ENCODE measurements at places on chromosomes 1 and 21.
A peak's percentile ranks its signal among the peaks of the same experiment; 100 is the strongest.

- peak; percentile 69 for DNase-seq
Observed at GRCh38 chr1:147890177-147890790, 12.3 kb upstream of the GJA8 start.

DNA sequence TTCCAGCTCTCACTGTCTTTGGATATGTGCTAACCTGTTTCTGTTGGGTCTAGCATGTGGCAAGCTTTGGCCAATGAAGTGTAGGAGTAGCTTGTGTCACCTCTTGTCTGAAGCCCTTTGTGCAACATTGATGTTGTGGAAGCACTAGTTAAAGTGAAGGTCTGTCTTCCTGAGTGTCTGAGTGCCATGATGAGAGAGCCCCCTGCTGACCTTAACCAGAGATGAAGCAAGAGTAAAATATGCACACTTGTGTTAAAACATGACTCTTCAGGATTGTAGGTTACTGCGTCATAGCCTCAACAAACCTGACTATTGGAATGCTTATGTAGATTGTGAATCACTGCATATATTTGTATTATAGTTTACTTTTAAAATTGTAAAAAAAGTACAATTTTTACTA is 103.7 kb downstream of the NCAM2 start:
- DNase-seq: no peak

- DNase-seq: no peak
Observed at GRCh38 chr1:158818560-158818959, 12.6 kb upstream of the MNDA start.

GRCh38 chr1:183697814-183698590 is 44.9 kb upstream of the APOBEC4 start:
- DNase-seq: peak; percentile 25

GRCh38 chr1:22572818-22573217 is 9.5 kb downstream of the EPHA8 start:
- DNase-seq: no peak

DNA sequence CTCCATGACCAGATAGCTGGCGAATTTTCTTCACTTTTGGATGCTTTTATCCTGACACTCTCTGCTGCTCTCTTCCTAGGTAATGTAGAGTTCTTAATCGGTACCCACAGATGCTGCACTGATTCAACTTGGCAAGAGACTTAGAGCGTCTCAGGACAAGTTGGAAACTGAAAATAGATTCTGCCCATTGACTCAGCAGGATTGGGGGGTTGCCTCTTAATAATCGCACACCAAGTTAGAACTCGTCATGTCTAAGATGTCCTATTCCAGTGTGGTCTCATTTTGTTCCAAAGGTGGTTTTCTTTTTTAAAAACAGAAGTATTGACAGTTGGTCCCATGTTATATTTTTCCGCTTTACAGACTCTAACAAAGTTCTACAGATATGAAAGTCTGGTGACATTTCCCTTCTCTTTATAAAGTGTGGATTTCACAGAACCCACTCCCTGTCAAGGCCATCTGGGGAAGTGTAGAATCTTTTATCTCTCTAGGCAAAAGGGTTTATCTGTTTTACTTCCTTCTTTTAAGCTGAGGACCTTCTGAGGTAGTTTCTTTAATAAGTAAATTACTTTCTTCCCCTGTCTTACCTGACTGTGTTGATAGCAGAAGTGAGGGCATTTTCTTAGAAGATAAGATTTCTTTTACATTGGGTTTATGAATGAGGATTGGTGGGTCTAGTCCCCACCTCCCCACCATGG is 12.1 kb upstream of the DIPK1A start:
- DNase-seq: no peak

- DNase-seq: no peak
Observed at GRCh38 chr1:67371681-67372080, 58.5 kb downstream of the SERBP1 start.

- peak; percentile 39 for DNase-seq
Observed at GRCh38 chr1:150765296-150765976, at the start of gene CTSS. TSS of gene CTSS (minus strand) at chr1:150765778. CDS start at chr1:150764763, 1,015 bp downstream.

GRCh38 chr1:3162322-3162882 is 93.4 kb downstream of the PRDM16 start:
- DNase-seq: no peak

GRCh38 chr1:9419369-9420041 is 119.8 kb upstream of the SLC25A33 start:
- DNase-seq: no peak

- DNase-seq: peak; percentile 84
Observed at GRCh38 chr1:58739856-58740466, 40.1 kb upstream of the MYSM1 start.

DNA sequence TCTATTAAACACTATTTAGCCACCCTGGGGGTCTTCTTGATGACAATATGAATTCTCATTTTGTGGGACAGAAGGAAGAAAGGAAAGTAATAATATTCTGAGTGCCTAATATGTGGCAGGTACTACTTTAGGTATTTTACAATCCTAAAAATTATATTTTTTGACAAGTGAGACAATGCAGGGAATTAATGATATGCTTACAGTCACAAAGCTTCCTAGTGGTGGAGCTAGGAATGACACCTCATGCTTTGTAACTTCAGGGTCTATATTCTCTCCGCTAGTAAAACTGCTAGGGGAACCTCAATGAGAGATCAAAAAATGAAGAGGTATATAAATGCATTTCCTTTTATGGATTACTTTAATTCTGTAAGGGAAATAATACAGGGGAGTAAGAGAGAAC is 44.3 kb downstream of the TPR start:
- no peak for DNase-seq

DNA sequence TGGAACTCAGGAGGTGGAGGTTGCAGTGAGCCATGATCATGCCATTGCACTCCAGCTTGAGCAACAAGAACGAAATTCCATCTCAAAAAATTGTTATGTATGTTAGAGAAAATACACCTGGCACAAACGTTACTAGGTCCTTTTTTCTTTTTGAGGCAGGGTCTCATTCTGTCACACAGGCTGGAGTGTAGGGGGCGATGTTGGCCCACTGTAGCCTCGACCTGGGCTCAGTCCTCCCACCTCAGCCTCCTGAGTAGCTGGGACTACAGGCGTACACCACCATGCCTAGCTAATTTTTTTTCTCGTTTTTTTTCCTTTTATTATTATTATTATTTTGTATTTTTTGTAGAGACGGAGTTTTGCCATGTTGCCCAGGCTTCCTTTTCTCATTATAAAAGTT is 4.4 kb downstream of the HAX1 start:
- no peak for DNase-seq

DNA sequence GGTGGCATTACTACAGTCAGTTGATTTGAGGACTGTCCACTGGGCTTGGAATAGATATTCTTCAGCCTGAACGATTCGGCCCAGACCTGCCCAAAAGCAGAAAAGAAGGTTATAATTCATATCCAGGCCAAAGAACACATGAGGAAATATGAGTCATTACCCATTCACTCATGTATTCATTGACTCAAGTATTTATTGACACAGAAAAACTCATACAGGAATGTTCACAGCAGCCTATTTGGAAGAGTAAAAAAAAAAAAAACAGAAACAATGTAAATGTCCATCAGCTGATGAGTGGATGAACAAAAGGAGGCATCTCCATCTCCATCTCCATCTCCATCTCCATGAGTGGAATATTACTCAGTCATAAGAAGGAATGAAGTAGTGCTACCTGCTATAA is 15.9 kb downstream of the ZMYND12 start:
- peak; percentile 54 for DNase-seq

- DNase-seq: no peak
Observed at GRCh38 chr1:162010175-162010506, 13.5 kb downstream of the OLFML2B start.

DNA sequence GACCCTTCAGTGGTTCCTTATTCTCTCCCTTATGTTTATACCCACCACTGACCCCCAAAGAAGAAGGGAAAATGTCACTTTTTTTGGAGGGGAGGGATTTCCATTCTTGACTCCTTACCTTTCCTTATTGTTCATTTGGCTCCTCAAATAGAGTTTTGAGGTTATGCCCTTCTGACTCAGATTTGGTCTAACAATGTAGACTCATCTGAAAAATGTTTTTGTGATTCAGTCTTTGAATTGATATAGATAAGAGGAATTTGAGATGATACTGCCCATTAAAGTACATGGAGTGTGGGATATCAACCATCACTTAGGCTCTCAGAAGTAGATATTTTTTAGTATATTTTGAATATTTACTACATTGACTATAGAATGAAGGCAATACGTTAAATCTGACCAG is 16.1 kb downstream of the USP1 start:
- no peak for DNase-seq

GRCh38 chr1:116172666-116173065 is 61.5 kb downstream of the MAB21L3 start:
- DNase-seq: no peak

DNA sequence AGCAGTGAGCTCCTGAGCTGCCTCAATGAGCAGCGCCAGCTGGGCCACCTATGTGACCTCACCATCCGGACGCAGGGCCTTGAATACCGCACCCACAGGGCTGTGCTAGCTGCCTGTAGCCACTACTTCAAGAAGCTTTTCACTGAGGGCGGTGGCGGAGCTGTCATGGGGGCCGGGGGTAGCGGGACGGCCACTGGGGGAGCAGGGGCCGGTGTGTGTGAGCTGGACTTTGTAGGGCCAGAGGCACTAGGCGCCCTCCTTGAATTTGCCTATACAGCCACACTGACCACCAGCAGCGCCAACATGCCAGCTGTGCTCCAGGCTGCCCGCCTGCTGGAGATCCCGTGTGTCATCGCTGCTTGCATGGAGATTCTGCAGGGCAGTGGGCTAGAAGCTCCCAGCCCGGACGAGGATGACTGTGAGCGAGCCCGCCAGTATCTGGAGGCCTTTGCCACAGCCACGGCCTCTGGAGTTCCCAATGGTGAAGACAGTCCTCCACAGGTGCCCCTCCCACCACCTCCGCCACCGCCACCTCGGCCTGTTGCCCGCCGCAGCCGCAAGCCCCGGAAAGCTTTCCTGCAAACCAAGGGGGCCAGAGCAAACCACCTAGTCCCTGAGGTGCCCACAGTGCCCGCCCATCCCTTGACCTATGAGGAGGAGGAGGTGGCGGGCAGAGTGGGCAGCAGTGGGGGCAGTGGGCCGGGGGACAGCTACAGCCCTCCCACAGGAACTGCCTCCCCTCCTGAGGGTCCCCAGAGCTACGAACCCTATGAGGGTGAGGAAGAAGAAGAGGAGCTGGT is 12.3 kb downstream of the ZBTB7B start:
- DNase-seq: no peak

- no peak for DNase-seq
Observed at GRCh38 chr1:151920149-151920548, 10.8 kb upstream of the THEM4 start.

DNA sequence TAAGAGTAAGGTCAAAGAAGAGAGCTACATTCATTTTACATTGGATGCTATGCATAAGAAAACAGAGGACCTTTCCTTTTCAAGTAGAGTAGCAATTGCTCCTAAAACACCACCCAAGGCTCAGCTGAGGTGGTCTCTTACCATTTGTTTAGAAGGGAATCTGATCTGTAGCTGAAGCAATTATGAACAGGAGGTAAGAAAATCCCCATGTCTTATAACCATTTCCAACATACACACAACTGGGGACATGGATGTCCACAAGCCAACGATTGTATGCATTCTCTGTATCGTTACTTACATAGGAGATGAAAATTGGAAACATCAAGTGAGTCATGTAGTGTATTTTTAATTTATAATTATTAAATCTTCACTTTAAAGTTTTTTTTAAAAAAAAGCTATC is 132.0 kb downstream of the AKT3 start:
- no peak for DNase-seq

- no peak for DNase-seq
Observed at GRCh38 chr1:112637254-112638109, 17.9 kb downstream of the CAPZA1 start.

GRCh38 chr1:201284636-201285035 is 1.3 kb downstream of the PKP1 start:
- DNase-seq: no peak

DNA sequence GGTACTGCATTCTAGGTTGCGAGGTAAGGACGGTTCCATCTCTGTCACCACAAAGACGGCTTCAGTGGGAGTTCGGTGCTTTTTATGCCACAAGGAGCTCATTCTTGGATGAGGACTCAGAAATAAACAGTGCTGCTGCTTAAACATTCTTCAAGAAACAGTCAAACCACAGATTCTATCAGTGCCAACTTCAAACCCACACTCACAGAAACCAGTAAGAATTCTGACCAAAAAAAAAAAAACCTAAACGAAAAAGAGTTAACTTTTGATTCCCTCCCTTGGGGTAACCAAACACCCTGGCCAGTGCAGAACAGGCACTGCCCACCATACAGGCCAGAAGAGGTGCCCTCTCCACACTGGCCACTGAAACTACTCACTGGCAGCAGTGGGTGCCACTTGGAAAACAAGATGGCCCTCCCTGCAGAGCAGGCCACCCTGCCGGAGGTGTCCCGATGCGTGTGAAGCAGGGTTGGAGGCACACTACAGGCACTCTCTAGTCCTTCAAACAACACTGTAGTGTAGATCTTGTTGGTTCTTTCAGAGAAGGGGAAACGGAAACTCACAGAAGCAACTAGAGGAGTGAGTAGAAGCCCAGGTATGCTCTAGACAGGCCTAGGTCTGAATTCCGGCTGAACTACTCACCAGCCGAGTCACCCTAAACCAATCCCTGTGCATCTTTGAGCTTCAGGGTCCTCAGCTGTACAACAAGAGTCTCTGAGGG is 87.3 kb upstream of the TLR5 start:
- no peak for DNase-seq

DNA sequence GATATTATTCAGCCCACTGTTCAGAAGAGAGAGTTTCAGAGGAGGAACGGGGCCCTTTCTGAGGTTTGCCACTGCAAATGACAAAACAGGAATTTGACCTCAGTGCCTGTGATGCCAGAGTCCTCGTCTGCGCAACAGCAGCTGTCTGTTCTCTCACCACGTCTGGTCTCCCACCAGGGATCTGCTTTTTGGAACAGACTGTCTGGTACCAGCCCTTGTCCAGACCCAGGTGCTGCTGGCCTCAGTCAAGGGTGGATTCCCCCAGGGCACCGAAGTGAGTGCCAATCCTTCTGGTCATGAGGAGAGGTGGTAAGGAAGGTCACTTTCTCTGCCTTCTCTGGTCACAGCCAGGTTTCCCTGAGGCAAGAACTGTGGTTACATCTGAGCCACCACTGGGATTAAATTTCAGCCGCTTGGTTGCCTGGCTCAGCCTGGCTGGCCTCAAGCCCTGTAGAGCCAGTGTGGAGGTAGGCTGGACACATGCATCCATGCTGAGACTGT is 2.3 kb upstream of the BCAN start:
- DNase-seq: no peak

DNA sequence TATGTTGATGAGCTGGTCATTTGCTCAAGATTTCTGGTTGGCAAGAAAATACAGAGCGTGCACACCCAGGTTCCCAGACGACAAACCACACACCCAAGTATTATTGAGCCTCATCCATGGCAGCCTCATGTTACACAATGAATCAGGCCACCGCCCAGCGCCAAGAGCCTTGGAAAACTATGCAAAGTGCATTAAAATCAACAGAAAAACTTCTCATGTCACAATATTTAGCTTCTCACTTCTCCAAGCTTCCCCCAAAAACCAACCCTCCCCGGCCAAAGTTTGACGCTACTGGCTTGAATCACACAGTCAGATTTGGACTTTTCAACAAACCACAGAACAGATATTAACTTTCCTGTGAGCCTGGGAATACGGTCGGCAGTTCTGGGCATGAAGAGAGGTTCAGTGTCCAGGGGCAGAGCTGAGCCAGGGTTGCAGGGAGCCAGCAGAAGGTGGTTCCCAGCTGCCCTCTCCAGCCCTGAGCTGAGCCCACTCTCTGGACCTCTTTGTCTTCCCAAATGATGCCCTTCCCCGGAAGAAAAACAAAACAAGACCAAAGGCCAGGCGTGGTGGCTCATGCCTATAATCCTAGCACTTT is 71.1 kb downstream of the SETD4 start:
- DNase-seq: no peak

GRCh38 chr1:113046569-113046968 is 26.4 kb upstream of the LRIG2 start:
- DNase-seq: no peak

GRCh38 chr1:65341381-65341780 is 32.0 kb downstream of the DNAJC6 start:
- no peak for DNase-seq
